ENCODE measurements at places on chromosomes 11 and 22.
A peak's percentile ranks its signal among the peaks of the same experiment; 100 is the strongest.

DNA sequence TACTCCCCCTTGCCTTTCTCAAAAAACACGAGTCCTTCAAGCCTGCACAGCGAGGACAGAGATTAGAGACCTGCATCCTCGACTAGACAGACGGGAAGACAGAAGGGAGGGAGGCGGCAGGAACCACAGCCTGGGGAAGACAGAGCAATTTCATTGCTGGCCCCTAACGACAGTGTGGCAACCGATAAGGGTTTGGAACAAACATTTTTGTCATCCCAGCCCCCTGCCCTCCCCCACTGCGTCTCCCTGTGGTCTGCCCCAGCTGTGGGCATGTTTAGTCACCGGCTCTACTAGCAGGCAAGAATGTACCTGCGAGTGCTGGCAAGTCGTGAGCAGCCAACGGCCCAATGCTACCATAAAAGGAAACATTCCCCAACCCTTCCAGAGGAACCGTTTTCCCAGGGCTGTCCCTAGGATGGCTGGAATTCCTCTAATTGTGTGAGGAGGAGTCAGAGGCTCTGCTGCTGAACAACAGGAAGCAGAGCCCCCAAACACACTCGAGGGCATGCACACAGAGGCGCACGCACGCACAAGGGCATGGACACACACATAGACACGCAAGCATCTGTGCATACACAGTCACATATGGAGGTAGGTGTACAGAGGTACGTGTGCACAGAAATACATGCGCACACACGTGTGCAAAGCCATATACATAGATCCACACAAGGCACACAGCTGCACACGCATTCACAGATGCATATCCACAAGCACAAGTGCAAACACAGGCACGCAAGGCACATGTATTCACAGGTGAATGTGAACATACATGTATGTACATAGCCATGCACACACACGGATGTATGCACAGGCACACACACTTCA is 58.3 kb downstream of the MYH9 start:
- peak; percentile 97 for DNase-seq

DNA sequence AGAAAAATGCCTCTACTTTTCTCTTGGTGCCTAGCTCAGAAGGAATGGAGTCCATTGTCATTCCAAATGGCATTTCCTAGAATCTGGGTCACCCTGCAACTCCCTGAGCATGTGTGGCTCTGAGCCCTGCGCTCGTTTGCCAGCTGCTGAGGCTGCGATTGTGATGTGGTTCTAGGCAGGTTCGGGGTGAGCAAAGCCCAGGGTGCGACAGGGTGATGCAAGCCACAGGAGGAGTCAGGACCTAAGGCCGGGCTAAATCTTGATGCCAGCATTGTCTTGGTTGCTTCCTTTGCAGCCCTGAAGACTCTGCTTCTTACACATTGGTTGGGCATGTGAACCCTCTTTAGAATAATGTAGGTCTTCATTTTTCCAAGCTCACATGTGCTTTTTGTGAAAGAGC is 131.0 kb downstream of the MORC2 start:
- DNase-seq, result no peak

DNA sequence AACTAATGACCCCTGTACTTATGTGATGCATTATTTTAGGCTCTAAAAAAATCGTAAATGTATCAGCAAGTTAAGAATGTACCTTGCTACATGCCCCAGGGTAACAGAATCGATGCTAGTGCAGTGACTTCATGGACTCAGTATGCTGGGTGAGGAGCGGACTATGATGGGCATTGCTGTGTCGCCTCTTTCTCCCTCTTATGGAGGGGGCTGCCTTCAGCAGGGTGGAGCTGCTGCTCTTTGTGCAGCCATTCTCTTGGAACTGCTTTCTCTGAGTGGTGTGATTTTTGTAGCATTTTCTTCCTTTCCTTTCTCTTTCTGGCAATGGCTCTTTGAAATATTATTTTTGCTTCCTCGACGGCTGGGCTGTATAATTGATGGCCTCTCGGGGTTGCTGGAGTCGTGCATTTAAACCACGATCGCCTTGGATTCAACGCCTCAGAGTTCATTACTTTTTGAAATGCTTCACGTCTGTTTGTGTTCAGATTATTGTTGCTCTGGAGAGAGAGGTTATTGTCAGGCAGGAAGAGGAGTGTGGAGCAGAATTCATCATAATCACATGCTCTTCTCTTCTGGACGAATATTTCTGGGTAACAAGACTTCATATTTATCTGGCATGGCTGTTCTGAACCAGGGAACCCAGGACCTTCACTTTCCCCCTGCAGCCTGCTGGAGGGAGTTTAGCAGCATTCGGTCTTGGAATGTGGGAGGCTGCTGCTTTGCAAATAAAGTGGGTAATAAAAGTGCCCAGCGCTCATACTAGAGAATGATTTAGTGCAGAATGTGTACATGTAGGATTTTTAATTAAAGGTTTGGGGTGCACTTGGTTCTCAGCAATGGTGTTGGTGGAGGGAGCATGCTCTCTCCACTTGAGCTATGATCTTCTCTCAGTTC is 804.2 kb downstream of the NTM start:
- DNase-seq, result no peak

- peak; percentile 20 for DNase-seq
Observed at GRCh38 chr11:105948918-105949590, 73.0 kb downstream of the MSANTD4 start.

DNA sequence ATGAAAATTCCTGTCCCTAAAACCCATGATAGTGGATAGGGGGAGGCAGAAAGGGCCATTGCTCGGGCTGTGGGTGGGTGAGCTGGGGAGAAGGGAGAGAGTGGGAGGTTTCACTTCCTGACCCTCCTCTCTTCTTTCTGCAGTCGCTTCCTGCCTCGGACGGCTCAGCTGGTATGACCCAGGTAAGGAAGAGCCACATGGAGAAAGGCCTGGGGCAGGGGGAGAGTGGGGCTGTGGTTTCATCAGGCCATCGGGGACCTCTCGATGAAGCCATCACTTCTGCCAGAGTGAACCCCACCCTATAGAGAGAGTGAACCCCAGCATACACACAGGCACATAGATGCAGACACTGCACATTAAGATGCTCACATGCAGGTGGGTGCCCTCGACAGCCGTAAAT is 12.6 kb downstream of the CD5 start:
- no peak for DNase-seq

GRCh38 chr22:41043722-41044121 is 48.7 kb upstream of the EP300 start:
- DNase-seq, result no peak

GRCh38 chr11:17878743-17879142 is 134.1 kb downstream of the SERGEF start:
- no peak for DNase-seq

GRCh38 chr22:46069521-46070214 is 80.7 kb upstream of the PPARA start:
- peak; percentile 91 for DNase-seq

DNA sequence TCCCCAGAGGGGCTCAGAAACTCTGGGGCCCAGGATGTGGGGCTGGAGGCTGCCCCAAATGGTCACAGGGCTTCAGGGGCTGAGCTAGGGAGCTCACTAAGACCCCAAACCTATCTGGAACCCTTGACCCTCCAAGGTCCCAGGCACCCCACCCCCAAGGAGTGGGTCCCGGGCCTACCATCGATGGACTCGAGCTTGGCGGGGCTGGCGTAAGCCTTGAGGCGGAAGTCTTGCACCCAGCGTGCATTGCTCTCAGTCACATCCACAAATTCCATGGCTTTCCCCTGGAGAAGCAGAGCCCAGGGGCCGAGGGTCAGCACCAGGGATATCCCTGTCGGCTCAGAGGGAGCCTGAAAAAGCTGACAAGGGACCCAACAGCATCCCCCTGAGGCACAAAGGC is 3.5 kb downstream of the GATD1 start:
- no peak for DNase-seq

DNA sequence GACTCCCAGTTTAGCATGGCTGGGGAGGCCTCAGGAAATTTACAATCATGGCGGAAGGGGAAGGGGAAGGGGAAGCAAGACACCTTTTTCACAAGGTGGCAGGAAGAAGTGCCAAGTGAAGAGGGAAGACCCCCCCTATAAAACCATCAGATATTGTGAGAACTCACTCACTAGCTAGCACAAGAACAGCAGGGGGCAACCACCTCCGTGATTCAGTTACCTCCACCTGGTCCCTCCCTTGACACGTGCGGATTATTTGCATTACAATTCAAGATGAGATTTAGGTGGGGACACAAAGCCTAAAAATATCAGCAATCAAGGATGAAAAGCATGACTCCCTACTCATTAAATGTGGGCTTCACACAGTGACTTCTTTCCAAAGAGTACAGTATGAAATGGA is 155.0 kb upstream of the CCDC90B start:
- DNase-seq, result no peak
